Inflammatory macrophage (primary cell): ENCODE measurements at places on chromosomes 3 and 15.

DNA sequence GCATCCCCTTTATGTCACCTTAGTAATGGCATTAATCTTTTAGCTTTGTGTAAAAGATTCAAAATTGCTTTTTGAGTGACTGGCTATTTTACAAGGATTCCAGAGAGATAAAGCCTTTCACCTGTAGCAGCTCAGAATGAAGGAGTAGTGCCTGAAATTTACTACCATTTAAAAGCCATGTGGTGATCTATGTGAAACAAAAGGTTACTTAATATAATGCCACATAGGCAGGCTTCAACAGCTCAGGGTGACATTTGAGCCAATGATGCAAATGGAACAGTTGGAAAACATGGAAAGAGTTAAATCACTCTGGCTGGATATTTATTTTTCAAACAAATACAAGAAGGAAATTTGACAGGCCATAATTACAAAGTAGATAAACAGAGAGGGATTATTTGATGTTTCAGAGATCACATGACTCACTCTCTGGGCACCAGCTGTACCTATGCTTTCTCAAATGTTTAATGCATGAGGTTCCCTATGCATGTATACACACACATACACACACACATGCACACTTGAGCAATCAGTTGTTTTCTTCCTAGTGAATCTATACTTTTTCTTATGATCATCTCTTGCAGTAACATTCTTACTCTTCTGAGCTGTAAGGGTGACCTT is 171.5 kb downstream of the ZMAT3 start:
- DNase-seq: no peak

DNA sequence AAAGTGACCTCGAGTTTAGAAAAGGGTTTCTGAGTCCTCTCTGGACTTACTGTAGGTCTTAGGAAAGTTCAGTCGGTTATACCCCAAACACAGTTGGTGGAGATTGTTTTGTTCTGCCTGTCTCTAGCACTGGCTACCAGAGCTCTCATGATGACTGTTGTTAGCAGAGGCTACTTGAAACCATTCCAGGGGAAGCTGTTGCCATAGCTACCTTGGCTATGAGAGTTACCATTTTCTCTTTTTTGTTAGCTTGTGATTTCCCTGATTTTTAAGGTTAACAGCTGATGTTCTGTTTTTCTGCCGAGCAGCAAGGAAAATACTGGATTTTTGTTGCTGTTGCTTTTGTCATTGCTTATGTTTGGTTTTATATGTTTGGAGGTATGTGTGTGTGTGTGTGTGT is 26.7 kb downstream of the ABHD2 start:
- DNase-seq: no peak

DNA sequence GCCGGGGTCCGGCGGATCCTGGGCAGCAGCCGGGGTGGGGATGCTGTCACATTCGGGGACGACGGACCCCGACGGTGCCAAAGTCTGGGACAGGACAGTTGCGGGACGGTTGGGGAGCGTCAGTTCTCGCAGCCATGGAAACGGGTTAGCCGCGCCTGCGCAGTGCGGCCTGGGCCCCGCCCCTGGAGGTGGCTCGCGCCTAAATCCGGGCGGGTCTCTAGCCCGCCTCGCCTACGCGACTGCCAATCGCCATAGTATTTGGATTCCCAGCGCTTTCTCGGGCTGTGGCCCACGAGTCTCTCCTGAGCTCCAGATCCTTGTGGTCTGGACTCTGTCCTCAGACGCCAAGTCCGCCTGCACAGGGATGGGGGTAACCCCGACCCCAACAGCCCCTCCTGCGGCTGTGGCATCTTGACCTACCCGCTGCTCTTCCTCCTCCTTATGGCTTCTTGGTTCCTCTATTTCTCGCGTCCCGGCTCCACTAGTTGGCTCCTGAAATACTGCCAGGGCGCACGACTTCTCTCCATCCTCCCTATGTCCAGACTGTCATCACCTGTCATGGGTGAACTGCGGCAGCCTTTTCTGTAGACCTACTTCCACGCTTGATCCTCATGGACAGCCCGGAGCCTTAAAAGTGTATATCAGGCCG is at the start of gene ZMYND10:
Gene ZMYND10, minus strand, starts transcription at position 147 of the 649 bp plus-strand sequence. CDS start 153 bp downstream, outside the sequence.
- peak; percentile 85 for DNase-seq

GRCh38 chr3:45398178-45398577 is 9.8 kb downstream of the LARS2 start:
- DNase-seq: no peak

- peak; percentile 55 for DNase-seq
Observed at GRCh38 chr3:129184396-129184657, 631 bp upstream of the CNBP start.

DNA sequence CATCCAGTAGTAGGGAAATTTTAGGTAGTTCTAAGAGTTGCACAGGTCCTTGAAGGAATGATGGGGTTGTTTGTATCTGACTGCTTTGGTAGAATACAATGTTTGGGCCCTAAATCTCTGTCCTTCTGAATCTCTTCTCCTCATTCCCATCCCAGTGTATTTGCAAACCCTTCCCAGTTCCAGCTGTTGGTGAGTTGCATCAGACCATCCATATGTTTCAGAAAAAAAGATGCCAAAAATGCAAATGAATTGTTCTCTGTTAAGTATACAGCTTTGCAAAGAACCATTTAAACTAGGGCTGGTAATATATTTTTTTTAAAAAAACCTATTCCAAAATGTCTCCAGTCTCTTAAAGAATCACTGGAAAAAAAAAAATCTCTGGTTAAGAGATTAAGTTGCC is 250.8 kb upstream of the FEZF2 start:
- DNase-seq: no peak

- no peak for DNase-seq
Observed at GRCh38 chr3:29942297-29942696, 661.4 kb downstream of the RBMS3 start.

DNA sequence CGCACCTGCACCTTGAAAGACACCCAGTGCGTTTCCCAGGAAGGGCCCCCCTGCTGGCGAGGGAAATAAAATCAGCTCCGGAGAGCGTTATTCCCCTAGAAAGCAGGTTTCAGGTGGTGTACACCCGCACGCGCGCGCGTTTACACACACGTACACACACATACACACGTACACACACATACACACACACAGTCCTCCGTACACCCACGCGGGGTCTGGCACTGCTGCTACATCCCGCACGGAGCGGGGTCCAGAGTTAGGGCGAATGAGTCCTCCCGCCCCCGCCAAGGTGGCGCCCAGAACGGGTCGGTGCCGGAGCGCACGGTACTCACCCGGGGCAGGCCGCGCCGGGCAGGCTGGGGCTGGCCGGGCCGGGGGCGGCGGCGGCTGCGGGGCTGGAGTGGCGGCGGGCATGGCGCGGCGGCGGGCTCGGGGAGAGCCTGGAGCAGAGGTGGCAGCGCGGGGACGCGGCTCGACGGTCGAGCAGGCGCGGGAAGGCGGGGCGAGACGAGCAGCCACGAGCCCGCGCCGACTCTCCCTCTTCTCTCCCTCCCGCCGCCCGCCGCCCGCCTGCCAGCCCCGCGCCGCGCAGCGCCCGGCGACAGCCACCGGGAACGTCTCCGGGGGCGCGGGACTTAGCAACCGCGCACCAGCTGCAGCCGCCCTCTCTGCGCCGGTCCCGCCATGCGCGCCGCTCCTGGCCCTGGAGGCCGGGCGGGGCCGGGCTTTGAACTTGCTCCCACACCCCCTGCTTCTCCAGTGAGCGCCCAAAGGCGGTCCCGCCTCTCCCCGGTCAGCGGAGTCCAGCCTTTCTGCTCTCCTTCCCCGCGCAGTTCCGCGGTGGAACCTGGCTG is at the start of gene DCLK3:
Gene DCLK3, minus strand, starts transcription at position 704 of the 854 bp plus-strand sequence. Its CDS starts 290 bp downstream, at position 414.
- peak; percentile 47 for DNase-seq

DNA sequence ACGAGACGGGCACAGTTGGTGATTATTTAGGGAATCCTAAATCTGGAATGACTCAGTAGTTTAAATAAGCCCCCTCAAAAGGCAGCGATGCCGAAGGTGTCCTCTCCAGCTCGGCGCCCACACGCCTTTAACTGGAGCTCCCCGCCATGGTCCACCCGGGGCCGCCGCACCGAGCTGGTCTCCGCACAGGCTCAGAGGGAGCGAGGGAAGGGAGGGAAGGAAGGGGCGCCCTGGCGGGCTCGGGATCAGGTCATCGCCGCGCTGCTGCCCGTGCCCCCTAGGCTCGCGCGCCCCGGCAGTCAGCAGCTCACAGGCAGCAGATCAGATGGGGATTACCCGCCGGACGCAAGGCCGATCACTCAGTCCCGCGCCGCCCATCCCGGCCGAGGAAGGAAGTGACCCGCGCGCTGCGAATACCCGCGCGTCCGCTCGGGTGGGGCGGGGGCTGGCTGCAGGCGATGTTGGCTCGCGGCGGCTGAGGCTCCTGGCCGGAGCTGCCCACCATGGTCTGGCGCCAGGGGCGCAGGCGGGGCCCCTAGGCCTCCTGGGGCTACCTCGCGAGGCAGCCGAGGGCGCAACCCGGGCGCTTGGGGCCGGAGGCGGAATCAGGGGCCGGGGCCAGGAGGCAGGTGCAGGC is 318.0 kb downstream of the FGF12 start:
- no peak for DNase-seq

DNA sequence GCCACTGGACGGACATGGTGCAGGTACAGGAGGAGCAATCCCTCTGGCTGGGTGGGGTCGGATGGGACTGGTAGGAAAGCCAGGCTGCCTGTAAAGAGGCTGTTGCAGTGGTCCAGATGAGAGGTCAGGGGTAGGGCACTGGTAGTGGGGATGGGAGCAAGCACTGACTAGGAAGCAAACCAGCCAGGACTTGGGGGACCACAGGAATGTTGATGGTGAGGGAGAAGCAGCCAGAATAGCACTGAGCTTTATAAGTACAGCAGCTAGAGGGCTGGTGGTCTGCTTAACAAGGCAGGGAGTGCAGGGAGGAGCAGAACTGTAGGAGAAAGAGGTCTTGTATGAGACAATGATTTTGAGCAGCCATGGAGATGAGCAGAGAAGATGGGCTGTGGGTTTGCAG is 38.7 kb upstream of the PTPN23 start:
- DNase-seq: no peak

- no peak for DNase-seq
Observed at GRCh38 chr15:57792724-57793449, 86.4 kb downstream of the POLR2M start.

GRCh38 chr3:122810734-122811133 is 15.9 kb downstream of the SLC49A4 start:
- no peak for DNase-seq

- no peak for DNase-seq
Observed at GRCh38 chr3:114446600-114446999, 152.8 kb downstream of the TIGIT start.

- DNase-seq: no peak
Observed at GRCh38 chr15:98954411-98954810, 53.2 kb downstream of the PGPEP1L start.

DNA sequence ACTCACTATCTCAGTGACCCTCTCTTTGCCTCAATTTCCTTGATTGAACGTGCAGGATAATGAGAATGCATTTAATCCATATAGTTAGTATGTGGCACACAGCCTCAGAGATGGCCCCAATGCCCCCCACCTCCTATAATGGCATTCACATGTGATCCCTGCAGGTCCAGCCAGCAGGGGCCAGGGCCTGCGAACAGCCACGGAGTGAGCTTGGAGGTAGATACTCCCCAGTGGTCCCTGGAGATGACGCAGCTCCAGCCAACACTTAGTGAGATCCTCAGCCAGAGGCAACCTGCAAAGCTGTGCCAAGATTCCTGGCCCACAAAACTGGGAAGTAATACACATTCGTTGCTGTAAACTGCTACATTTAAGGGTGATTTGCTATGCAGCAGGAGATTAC is 184.9 kb upstream of the NSMCE3 start:
- DNase-seq: no peak

- DNase-seq: no peak
Observed at GRCh38 chr15:37004373-37004869, 95.9 kb downstream of the MEIS2 start.

DNA sequence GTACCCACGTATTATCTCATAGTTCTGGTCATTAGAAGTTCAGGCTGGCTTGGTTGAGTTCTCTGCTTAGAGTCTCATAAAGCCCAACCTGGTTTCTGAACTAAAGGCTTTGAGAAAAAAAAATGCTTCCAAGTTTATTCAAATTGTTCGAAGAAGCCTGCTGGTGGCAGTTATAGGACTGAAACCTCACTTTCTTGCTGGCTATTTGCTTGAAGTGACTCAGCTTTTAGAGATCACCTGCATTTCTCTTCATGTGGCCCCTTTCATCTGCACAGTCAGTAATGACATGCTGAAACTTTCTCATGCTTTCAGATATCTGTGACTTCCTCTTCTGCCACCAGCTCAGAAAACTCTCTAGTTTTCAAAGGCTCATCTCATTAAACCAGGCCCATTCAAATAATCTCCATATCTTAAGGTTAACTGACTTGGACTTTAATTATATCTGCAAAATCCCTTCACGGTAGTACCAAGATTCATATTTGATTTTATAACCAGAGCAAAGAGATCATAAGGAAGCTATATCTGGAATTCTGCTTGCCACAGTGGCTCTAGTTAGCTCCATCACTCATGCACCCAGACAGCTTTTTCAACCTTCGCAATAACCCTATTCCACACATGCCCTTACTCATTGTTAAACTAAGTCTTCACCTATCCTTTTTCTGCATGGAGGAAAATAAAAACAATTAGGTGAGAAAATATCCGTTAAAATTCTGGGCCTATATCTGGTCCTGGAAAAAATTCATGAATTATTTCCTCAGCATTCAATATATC is 433.8 kb upstream of the CBLB start:
- DNase-seq: no peak

DNA sequence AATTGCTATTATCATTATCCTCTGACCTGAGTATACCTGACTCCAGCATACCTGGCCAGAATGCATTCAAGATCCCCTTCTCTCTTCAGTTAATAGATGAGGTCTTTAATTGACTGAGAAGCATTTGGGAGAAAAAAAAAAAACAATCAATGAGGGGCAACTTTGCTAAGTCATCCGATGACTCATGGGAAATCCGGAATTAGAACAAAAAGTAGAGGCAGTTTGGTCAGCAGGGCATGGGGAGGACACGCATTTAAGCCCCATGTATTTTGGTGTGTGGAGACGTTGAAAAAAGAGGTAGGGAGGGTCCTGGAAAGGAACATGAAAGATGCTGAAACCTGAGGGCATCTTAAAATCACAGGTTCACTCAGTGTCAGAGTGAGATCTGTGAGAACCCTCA is 256.2 kb downstream of the RORA start:
- no peak for DNase-seq

- DNase-seq: peak; percentile 15
Observed at GRCh38 chr3:159832024-159832423, 156.6 kb upstream of the IL12A start.

DNA sequence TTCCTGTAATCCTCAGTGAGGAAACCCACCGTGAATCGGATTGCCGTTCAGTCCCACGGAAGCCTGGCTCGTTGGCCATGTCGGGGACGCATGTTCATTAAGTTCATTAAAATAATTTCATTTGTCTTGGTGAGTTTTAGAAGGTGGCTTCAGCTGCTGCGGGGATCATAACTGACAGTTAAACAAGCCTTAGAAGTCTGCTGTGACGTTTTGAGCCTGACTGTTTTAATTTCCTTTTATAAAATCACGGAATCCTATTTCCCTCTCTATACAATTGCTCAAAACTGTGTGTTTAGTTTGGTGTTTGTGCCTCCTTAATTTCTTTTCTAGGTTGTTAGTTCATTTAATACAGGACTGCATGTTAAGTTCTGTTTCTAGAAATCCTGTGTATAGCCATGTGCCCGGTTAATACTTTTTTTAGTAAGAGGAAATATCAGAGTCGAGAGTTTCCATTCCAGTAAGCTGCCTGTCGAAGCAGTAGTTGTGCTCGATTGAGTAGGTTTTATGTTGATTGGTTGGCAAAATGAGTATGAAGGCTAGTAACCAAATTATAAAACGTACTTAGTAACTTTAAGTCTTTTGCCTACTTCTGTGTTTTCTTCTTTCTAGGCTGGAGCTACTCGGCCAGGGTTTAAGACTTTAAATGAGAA is 705 bp downstream of the NIPA2 start:
- DNase-seq: peak; percentile 7
